ENCODE measurements at places on chromosomes 3 and 15.

GRCh38 chr15:70347321-70348225, 249.9 kb upstream of the TLE3 start:
- DNase-seq: no peak

DNA sequence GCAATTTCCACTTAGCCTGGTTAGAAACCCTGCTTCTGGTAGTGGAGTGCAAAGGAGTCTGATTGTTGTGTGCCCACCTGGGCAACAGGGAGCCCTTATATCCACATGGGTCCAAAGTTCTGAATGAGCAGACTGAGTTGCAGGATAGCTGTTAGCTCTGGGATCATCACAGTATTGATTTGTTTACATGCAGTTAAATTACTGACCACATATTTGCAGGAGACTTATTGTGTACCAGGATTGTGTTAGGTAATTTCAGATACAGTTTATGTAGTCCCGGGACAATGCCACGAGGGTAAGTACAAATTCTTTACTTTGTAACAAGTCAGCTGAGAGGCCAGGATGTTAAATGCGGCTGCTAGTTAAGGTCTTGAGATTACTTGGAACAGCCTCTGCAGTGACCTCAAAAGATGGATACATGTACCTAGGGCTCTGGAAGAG, 18.8 kb downstream of the ARHGEF26 start:
- no peak for DNase-seq

GRCh38 chr15:34642247-34642646, 58.8 kb upstream of the GOLGA8B start:
- no peak for DNase-seq

DNA sequence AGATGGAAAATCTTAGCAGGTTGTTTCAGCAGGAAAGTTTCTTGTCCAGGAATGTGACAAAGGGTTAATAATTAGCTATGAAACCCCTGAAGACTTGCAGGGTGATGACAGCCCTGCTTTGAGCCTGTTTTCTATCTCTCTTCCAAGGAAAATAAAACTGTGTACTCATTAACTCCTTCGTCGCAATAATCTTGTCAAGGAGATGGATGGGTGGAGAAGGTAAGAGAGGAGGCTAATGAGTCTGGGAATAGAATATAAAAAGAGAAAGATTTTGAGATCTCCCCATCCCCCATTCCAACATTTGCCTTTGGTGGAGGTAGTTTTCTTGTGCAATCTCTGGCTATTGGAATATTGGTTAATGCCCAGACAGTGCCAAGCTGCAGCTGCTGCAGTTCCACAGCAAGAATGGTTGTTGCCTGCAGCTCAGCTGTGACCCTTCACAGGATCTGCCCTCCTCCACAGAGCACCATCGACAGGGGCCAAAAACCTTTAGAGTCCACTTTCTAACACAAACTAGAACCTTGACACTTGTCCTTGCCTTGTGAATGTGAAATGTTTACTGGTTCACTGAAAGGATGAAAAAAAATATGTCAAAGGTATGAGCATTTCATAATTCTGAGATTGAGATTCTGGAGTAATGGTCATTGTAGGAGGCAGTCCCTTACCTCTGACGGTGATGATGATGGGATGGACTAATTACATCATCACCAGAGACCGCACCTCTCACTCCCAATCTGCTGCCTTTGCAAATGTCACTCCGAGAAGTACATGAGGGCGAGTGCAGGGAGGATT, 4.2 kb upstream of the LRIG1 start:
- DNase-seq: no peak

DNA sequence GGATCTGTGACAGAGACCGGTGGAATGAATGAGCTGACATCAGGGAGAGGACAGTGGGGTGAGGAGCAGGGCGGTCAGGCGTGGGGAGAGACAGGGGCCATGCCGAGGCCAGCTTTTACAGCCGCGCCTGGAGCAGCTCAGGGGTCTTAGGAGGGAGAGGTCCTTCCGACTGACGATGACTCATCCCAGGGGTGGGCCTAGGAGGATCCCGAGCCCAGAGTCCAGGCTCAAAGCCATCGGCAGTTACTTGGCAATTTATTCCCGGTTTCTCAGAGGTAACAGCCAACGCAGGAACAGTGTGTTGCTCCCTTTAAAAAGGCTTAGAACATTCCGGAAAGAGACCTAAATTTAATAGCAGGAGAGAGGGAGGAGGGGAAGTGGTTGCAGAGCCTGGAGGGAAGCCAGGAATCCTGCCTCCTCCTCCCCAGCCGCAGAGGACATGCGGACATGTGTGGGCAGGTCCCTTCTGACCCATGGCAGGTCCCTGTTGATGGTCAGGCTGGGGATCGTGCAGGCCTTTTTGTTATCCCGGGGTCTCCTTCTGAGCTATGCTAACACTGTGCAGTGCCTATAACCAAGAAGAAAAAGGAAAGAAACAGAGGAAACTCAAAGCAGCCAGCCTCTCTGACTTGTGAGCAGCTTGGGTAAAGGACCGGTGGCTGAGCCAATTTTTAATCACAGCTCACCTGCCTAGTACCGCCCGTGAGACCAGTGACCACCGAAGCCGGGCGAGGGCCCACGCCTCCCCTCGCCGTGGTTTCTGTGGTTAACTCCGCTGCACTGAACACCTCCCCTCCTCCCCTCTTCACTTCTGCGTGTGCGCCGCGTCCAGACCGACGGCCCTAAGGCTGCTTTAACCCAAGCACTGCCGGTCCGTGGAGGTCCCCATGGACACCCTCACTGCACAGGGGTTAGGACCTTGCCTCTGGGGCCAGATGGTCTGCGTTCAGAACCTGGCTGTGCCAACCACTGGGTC, 392.4 kb upstream of the PROK2 start:
- DNase-seq: no peak

- no peak for DNase-seq
Observed at GRCh38 chr3:180617049-180617448, 15.1 kb downstream of the TTC14 start.

DNA sequence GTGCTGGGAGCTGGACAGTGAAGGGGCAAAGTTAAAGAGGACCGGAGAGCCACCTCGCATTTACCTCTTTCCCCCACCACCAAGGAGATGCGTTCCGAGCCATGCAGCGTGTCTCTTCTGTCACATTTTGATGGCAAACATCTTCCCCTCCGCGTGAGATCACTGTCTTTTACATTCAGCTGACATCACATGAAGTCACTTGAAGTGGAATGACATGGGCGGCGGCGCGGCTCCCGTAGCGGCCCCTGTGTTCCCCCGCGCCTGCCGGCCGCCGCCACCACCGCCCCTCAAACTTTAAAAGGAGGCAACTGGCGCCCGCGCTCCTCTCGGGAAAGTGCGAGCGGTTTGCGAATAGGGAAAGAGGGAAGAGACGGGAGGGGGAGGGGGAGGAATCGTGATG, at the start of gene FEZF2:
Gene FEZF2, minus strand, starts transcription at position 336 of the 400 bp plus-strand sequence. CDS start 682 bp downstream, outside the sequence.
- DNase-seq: no peak

- DNase-seq: no peak
Observed at GRCh38 chr15:82972990-82973389, 13.0 kb upstream of the RAMAC start.

DNA sequence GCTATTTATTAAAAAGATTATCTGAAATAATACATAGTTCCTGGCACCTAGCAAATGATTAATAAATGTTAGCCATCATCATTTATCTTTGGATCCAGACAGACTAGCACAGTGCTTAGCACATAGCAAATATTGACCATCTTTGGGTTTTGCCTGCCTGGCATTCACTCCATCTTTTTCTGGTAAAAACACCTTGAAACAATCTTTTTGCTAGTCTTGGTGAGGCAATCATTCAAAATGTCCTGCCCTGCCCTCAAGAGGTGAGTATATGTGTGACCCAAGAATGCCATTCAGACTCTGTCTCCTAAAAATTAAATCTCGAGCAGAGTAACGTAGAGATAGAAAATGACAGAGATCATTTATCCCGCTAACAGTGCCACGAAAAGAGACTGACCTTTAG, 78.3 kb upstream of the ZNF280D start:
- no peak for DNase-seq

GRCh38 chr3:123347205-123347604, 101.7 kb downstream of the ADCY5 start:
- DNase-seq: no peak

- no peak for DNase-seq
Observed at GRCh38 chr3:127786353-127787070, 35.8 kb downstream of the MGLL start.

DNA sequence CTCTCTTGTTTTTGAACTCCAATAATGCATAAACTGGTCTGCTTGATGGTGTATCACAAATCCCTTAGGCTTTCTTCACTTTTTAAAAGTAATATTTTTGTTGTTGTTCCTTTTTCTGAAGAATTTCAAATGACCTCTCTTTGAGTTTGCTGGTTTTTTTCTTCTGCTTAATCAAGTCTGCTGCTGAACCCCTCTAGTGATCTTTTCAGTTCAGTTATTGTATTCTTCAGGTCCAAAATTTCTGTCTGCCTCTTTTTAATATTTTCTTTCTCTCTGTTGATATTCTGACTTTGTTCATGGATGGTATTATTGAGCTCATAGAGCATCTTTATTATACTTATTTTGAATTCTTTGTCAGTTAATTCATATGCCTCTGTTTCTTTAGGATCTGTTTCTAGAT, 21.8 kb upstream of the CEP152 start:
- no peak for DNase-seq

Data from 8988T (cell line).